Transverse colon (tissue), 4 donors: ENCODE measurements at places on chromosomes 5 and 9.

DNA sequence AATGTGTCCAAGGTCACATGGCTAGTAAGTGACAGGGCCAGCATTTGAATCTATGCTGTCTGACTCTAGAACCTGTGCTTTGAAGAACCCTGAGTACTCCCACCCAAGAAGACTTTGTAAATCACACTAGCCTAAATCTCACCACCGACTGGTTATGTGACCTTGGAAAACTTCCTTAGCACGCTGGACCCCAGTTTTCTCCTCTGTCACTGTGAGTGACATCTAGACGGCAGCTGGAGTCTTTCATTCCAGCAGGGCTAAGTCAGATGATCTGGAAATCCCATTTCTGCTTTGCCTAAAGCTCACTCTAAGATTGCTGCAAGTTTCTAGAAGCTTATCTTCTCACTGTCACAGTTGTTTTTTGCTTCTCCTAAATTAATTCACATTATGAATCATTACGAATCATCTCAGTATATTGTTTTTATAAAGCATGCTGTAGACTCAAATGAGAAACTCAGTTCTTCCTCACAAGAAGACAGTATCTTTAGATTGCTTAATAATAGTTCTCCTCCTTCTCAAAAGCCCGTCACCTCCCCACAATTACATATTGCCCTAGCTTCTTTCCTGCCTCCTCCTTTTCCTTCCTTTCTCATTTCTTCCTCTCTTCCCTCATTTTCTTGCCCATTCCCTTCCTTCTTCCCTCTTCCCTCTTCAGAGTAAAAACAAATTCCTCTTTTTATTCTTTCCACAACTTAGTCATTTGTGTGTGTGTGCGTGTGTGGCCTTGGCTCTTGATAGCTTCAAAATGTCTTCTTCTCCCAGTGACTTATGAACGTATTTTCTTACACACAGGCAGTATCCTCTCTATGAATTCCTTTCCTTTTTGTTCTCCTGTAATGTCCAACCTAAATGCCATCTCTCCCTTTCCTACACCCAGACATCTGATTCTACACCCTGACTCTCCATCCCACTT, 16.8 kb downstream of the ALDOB start:
- no peaks in the 10 kb centered on the region for H3K4me1 ChIP-seq
- H3K36me3 ChIP-seq, result no peaks in the 10 kb centered on the region
- no peak for DNase-seq
- H3K27me3 ChIP-seq, result no peaks in the 10 kb centered on the region

- H3K4me1 ChIP-seq, result peaks cover 46% of the 10 kb centered on the region
- H3K27ac ChIP-seq, result no peak overlapping the region
- H3K27me3 ChIP-seq, result peaks cover 12% of the 10 kb centered on the region
- no peak overlapping the region for H3K4me3 ChIP-seq
- no peak for DNase-seq
- no peaks in the 10 kb centered on the region for H3K36me3 ChIP-seq
Measured at GRCh38 chr5:150189326-150189725, 536 bp upstream of the SLC6A7 start.

- no peak overlapping the region for H3K4me3 ChIP-seq
- no peaks in the 10 kb centered on the region for H3K4me1 ChIP-seq
- no peaks in the 10 kb centered on the region for H3K27me3 ChIP-seq
- DNase-seq, result no peak
Measured at GRCh38 chr5:56170557-56170956, 62.6 kb downstream of the ANKRD55 start.

DNA sequence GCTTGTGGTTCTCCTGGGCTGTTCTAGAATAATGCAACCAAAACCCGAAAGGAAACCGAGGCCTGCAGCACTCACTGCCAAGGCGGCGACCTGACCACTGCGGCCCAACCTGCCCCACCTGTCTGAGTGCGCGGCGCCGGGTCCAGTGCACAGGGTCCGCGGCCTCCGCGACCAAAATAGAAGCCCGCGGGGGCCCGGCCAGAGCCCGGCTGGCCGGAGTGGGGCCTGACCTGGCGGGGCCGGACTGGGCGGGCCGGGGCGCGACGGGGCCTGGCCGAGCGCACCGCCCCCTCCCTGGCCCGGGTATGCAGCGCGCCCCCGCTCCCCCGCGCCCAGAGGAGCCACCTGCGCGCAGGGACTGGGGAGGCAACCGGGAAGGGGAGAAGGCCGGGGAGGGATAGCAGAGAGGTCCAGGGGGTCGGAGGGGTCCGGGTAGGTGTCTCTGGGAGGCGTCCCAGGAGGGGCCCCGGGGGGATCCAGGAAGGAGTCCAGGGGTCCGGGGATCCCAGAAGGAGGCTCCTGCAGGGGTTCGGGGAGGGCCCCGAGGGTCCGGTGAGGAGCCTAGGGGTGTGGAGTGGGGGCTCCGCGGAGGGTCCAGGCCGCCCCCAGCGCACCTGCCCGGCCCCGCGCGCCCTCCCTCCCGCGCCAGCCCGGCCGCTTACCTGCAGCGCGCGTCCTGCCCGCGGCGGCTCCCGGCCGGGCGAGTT, 503 bp downstream of the SEMA4D start:
- H3K4me1 ChIP-seq, result peaks cover 14% of the 10 kb centered on the region
- H3K27ac ChIP-seq, result peak overlapping the region; percentile 80
- H3K36me3 ChIP-seq, result no peaks in the 10 kb centered on the region

DNA sequence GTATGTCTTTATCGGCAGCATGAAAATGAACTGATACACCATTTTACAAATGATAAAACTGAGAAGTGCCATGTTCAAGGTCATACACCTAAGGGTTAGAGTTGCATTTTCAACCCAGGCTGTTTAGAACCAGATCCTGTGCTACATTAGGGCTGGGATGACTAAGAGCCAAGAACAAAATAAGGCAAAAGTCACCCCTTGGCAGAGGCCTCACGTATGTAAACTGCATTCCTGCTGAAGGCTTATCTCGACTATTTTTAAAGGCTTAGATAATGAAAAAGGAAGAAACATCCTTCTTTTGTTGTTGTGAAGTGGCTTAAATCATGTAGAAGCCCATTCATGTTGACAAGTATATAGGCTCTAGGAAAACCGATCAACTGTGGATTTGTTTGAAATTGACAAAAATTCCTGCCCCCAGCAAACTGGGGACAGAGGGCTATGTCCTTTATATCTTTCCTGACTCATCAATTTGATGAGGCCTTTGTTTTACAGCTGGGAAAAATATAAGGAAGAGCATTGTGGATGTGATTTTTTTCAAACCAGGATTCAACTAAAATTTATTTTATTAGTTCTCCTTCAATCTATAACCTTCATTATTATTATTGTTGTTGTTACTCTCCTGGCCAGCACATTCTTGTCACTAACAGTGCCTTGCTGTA, 196.5 kb downstream of the SNX18 start:
- no peak for DNase-seq
- H3K4me3 ChIP-seq, result no peak overlapping the region
- H3K4me1 ChIP-seq, result peaks cover 2% of the 10 kb centered on the region
